Stimulated activated CD4-positive, alpha-beta T cell treated with anti-CD3 and anti-CD28 coated beads, Interleukin-12 subunit alpha, Interleukin-12 subunit beta, amount 100 ng/mL, for 4 hours (primary cell): ENCODE measurements at places on chromosomes 16 and 17.
A peak's percentile ranks its signal among the peaks of the same experiment; 100 is the strongest.

- no peak for DNase-seq
Measured at GRCh38 chr17:5527601-5528250, 41.4 kb downstream of the MIS12 start.

GRCh38 chr17:43648916-43649315, 12.8 kb downstream of the MEOX1 start:
- DNase-seq, result no peak

GRCh38 chr17:64392300-64392699, 1.6 kb upstream of the PECAM1 start:
- no peak for DNase-seq

- DNase-seq, result no peak
Measured at GRCh38 chr16:1991588-1991947, 1.8 kb downstream of the SYNGR3 start.

GRCh38 chr16:73049091-73049490, 1.2 kb upstream of the ZFHX3 start:
- no peak for DNase-seq

- DNase-seq, result no peak
Measured at GRCh38 chr16:56414366-56414765, 11.0 kb downstream of the AMFR start.

DNA sequence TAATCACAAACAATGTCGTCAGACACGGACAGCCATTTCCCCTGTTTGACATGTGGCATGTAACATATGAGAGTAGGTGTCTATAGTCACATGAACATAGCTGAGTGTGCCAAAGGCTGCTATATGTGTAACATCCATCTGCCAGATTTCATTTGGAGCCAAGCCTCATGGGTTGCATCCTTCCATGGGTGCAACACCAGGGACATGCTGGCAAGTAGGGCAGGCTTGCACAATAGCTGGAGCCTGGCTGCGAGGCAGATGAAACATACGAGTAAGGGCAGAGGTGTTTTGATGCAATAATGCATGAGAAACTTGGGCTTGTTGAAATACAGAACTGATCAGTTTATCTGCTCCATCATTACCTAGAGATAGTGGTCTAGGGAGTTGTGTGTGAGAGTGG, 9.0 kb upstream of the ZNF689 start:
- no peak for DNase-seq

DNA sequence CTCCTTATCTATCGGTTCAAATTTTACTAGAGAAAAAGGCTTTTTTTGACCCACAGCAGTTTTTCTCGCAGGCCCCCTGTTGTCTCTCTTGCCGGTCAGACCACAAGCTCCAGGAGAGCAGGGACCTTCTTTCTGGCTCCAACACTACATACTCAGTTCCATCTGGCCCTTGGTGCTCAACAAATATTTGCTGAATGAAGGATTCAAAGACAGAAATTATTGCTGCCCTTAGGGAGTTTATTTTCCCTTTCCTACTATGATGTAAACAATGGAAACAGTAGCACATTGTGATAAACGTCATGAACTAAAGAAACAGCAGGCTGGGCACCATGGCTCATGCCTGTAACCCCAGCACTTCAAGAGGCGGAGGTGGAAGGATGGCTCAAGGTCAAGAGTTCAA, 59.0 kb upstream of the ATP2A3 start:
- no peak for DNase-seq

DNA sequence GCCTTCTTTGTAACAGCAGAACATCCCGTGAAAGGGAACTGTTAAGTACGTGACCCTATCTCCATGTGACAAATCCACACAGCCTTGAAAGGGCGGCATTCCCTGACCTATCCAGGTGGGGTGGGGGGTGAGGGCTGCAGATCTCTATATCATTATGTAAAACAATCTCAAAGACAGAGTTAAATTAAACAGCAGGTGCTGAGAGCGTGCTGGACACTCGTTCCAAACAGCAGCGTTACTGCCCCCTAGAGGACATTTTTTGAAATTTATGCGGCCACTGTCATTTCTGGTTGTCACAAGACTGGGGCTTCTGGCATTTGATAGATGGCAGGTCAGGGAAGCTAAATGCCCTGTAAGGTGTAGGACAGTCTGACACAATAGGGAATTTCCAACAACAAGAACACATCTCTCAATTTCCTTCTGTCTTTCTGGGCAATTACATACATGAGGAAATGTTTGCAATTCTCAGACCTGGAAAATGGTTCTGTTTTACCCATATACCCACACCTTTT, 6.7 kb upstream of the SLC25A39 start:
- DNase-seq, result no peak

- DNase-seq, result no peak
Measured at GRCh38 chr16:87297918-87298631, 19.1 kb downstream of the C16orf95 start.

- DNase-seq, result no peak
Measured at GRCh38 chr16:11004351-11004750, 60.0 kb downstream of the CLEC16A start.

GRCh38 chr17:6078458-6078871, 8.3 kb downstream of the WSCD1 start:
- no peak for DNase-seq

DNA sequence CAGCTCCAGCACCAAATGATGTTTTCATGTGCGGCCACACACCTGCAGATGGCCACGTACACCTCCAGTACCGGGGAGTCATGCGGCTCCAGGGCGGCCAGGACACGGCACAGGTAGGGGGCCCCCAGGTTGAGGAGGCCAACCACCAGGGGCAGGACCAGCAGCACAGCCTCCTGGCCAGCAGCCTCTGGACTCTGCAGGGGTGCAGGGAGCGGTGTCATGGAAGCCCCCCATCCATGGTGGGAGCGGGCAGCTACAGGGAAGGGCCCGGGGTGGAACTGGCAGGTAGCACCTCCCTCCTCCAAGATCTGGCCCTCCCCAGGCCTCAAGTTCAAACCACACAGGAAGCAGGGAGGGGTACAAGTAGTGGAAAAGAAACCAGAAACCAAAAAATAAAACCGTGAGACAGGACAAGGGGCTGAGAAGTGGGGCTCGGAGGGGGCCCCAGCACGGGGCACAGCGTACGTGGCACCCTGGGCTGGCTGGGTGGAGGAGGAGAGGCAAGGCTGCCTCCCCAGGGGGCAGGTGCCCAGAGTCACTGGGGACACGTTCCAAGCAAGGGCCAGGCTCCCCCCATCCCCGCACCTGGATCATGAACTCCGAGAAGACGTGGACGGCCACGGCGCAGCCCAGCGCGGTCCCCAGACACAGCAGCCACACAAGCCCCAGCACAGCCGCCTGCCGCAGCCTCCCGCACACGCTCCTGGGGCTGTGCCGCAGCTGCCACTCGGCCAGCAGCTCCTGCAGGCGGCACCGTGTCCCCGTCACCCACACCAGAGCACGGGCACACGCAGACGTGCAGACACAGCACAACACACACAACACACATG, 7.4 kb downstream of the TMC6 start:
- DNase-seq, result no peak

- no peak for DNase-seq
Measured at GRCh38 chr17:75807861-75808260, 23.3 kb downstream of the UNK start.

- DNase-seq, result no peak
Measured at GRCh38 chr17:32862940-32863339, 14.0 kb downstream of the MYO1D start.

- peak; percentile 75 for DNase-seq
Measured at GRCh38 chr17:36722121-36722902, 120.9 kb downstream of the MRM1 start.

- no peak for DNase-seq
Measured at GRCh38 chr17:82152114-82152513, 54.1 kb upstream of the FASN start.

DNA sequence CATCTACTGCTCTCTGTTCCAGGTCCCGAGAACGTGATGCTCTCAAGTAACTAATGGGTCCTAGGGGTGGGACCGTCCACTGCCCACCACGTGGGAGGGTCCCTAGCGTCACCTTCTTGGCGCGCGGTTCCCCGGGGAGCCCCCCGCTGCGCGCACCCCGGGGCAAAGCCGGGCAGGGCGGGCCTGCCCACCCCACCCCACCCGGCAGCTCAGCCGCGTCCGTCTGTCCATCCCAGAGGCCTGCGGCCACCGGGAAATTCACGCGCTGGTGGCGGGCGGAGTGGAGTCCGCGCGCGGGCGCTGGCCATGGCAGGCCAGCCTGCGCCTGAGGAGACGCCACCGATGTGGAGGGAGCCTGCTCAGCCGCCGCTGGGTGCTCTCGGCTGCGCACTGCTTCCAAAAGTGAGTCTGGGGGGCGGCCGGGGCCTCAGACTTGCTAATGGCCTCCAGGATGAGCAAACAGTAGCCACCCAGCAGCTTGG, 494 bp downstream of the PRSS41 start:
- no peak for DNase-seq

DNA sequence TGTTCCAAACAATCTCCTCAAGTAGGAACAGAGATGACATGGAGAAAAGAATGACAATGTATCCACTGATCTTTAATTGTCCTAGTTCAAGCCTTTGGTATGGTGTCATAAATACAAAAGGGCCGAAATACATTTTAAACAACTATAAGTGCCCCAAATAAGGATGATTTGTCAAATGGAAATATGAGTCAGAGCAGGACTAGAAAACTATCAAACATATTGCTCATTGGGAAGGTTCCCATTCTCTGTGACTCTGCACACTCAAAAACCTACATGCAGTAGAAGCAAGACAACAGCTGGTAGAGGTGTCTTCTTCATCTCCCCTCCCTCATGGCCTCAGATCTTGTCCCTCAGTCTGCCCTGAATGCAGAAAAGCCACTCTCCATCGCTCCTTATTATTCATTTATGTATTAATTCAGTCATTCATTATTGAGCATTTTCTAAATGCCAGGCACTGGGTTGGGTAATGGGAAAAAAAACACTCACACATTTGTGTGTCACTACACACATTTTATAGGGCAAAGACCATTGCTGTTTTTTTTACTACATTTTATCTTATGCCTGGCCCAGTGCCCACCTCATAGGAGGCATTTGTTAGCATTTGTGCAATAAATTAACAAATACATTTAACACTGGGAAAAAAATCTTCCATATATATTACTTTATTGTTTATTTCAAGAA, 10.1 kb downstream of the CA10 start:
- no peak for DNase-seq

DNA sequence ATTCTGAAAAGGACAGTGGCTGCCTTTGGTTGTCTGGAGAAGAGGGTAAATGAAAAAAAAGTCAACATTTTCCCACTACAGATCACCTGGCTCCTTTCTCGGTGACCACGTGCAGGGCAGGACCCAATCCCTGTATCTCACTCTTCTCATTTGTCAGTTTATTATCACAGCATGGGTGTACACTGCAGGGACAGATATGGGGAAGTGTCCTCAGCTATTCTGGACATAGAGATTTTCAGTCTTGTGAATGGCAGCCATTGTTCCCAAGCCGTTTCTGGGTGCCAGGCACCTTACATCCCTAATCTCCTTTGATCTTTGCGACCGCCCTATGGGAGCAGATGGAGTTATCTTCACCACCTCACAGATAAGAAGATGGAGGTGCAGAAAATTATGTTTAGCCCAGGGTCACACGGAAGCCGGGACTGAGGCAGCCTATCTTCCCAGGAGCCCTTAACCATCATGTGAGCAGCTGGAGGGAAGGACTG, 7.2 kb downstream of the ADORA2B start:
- no peak for DNase-seq

- no peak for DNase-seq
Measured at GRCh38 chr17:81517339-81518112, 4.9 kb upstream of the ACTG1 start.

DNA sequence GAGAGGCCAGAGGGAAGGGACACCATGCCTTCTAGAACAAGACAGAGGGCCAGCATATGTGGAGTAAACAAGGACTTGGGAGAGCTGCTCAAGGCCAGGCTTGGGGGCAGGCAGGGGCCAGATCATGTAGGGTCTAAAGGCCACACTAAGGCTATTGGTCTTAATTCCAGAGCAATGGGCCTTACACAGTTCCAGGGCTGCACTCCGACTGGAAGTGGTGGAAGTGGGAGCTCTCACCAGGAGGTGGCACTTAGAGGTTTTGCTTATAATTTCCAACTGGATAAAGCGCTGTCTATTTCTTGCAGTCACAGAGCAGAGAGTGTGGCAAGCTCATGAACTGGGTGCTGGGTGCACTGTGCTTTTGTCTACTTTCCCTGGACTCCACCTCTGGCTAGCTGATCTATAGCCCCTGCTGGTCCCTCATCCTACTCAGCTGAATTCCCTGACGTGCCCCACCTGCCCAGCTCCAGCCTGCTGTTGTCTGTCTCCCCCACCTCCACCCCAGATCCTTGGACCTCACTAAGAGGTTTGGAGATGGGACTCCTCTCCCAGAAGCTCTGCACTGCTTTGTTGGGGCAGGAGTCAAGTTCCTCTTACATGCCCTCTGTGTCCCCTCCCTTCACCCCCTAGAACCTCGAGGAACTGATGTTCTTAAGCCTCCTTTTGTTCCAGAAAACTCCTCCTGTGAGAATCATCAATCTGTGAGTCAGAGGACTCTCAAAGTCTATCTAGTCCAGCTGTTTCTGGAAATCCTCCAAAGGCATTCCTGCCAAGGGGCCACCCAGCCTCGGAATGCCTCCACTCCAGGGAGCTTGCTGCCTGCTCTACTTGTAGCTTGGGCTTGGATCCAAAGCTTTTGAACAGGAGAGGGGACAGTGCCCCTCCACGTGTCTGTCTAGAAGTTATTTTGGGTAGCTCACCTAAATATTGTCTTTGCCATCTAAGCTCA, 48.1 kb upstream of the KSR1 start:
- no peak for DNase-seq

DNA sequence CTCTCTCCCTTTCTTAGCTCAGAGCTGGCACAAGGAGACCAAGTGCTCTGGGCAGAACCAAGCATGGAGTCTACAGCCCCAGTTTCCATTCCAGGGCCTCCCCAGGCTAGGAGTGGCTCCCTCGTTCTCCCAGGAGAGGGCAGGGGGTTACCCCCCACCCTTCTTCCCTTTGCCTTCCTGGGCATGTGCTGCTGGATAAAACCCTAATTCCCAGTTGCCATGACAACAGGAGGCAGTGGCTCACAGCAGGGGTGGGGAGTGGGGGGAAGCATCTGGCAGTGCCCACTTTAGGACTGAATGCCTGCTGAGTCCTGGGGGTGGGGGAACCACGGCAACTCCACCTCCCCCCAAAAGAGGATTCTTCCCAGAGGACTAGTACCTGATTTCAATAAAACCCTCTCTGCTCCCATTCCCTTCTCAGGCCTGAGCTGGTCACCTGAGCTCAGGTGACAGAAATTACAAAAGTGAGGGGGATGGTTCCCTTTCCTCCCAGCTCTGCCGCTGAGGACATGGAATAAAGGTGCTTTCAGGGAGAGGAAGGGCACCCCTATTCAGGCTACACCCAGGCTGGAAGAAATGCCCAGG, 1.8 kb downstream of the MPP2 start:
- no peak for DNase-seq

GRCh38 chr17:18039535-18040260, 490 bp downstream of the GID4 start:
- DNase-seq, result no peak
